ENCODE measurements at places on chromosomes 12 and 14.

- no peak for DNase-seq
Measured at GRCh38 chr14:67187826-67188225, 1.4 kb upstream of the GARIN2 start.

DNA sequence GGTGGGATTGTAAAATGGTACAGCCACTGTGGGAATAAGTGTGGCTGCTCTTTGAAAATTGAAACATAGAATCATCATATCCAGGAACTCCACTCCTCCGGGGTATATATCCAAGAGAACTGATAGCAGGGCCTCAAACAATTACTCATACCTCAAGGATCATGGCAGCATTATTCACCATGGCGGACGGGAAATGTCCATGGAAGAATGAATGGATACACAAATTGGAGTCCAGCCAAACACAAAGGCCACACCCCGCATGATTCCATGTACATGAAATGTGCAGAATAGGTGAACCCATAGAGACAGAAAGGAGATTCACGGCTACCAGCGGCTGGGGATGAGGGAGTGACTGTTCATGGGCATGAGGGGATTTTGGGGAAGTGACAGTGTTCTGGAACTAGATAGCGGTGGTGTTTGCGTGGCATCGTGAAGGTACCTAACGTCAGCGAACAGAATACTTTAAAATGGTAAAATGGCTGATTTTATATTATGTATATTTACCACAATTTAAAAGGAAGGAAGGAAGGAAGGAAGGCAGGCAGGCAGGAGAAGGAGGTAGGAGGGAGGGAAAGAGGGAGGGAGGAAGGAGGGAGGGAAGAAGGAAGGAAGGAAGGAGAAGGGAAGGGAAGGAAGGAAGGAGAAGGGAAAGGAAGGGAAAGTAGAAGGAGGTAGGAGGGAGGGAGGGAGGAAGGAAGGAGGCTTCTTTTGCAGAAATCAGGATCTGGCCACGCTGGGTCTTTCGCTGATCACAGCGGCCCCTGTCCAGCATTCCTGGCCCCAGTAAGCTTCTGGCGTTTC is 14.1 kb upstream of the NCOR2 start:
- no peak for DNase-seq

- DNase-seq, result no peak
Measured at GRCh38 chr12:3218228-3219171, 141.3 kb downstream of the TSPAN9 start.

GRCh38 chr14:96945721-96946120 is 148.5 kb downstream of the VRK1 start:
- no peak for DNase-seq

DNA sequence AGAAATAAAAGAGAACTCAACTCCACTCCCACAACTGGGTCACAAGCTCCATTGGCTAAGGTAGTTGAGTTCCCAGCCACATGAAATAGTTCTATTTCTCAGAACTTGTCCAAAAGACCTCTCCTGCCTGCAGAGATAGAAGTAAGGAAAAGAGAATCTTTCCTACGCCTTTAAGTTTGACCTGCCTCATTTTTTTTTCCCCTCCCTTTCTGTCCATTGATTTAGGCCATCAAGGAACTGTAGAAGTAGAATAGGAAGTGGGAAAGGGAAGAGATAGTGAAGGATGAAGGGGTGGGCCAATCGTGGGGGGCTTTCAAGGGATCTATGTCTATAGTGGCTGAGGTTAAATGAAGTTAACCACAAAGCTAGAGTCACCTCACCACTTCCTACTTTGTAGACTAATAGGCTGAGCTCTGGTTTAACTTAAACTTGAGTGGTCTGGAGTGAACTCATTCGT is 13.9 kb upstream of the NUDT4 start:
- DNase-seq, result peak; percentile 30

DNA sequence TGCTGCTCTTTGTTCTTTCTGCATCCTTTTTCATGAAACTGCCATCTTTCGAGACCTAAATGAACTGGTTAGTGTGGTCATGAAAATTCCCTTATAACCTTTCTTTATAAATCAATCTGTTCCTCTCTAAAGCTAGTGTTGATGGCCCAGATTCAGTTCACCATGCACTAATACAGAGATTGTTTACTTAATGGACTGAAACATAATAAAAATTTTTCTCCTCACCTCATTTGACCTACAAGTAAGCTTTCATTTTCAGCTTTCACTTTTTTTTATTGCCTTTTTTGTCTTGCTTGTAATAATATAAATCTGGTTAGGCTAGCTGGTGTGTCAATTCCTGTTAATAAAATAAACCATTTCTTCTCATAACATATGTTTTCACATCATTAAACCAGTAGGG is 183.8 kb downstream of the CCDC59 start:
- no peak for DNase-seq

DNA sequence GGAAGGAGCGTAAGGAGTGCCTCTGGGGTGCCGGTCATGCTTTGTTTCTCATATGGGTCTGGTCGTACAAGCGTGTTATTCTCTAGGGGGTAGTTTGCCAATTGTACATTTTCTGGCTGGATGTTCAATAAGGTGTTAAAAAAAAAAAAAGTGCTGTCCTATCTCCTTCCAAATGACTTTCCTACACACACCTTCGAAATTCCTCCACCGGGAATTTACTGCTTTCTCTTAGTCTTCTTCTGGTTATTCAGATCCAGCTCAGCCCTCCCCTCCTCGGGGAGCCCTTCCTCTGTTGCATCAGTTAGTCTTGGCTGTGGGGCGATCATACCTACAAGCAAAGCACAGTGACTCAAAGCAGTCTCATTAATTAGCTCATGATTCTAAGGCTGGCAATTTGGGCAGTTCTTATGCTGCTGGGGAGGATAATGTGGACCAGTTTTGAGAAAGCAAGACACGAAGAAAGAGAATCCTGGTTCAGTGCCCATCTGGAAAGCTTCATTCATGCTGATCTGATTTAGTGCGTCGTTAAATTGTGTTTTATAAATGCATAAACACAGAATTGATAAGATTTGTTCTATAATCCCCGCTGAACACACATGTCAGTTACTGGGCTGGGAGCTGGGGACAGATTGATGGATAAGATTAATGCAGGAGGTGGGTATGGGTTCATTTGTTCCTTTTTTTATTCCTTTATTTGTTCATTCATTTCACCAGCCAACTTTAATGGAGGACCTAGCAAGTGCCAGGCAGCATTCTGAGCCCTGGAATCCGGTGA is 9.2 kb upstream of the CLMN start:
- no peak for DNase-seq

DNA sequence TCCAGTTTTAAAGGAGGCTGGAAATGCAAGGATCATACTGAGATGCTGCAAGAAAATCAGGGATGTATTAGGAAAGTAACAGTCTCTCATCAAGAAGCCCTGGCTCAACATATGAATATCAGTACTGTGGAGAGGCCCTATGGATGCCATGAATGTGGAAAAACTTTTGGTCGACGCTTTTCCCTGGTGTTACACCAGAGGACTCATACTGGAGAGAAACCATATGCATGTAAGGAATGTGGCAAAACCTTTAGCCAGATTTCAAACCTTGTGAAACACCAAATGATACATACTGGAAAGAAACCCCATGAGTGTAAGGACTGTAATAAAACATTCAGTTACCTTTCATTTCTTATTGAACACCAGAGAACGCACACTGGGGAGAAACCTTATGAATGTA is 24.5 kb downstream of the ZNF891 start:
- peak; percentile 25 for DNase-seq

- no peak for DNase-seq
Measured at GRCh38 chr12:110930348-110931314, 10.3 kb upstream of the MYL2 start.

DNA sequence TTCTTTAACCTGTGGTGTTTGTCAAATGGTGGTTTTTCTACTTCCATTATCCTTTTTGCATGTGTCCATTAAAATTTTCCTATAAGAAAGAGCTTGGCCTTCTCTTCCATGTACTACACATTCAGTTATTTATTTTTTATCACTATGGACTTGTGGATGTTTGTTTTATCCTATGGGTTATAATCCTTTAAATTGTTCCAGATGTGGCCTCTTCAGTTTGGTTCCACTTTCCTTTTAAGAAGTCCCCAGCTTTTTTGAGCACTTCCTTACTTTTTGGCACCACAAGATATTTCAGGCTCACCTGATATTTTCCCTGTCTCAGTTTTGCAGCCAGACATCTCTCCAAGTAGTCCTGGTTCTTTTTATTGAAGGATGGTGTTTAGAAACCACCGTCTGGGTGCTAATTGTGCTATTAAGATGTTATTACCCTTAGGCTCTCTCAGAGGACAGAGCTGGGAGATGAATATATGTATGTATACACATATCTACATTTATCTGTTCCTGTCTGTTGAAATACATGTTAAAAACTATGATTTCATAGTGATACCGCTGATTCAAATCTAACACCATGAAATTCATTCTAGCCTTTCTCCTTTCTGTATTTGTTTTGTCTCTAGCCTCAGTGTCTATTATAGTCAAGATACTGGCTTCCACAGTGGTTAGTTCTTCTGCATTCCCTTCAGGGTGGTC is 408.5 kb upstream of the RGS6 start:
- no peak for DNase-seq

DNA sequence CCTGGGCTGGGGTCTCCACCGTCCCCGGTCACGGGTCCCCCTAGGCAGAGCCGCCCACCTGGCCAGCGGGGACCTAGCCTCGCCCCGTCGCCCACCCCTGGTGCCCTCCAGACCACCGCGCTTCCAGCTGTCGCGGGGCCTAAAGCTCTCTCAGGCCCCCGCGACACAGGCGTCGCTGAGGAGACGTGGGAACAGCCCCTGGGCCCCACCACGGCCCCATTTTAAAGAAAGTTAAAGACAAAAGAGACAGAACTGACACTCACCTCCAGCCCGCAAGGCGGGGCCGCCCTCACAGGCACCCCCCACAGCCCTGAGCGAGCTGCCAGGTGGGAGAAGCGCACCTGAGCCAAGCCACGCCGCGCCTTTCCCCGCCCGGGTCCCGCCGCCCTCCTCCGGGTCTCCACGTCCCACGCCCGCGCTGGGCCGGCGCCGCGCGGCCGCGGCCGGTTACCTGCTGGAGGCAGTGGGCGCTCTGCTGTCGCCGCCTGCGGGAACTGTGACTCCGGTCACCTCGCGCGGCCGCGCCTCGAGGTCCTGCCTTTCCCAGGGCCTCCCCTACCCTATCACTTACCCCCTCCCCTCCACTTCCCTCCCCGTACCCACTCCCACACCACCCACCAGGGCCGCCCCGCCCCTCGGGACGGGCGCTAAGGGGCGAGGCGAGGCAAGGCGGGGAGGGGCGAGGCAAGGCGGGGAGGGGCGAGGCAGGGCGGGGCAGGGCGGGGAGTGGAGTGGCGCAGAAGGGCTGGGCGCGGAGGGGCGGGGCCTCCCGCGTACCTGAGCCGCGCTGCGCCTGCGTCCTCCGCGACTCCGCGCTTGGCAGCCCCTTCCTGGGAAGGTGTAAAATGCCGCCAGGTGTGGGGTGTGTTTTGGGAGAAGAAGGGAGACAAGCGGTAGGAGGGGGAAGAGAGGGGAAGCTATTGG is 31.2 kb downstream of the TC2N start:
- peak; percentile 43 for DNase-seq

GRCh38 chr12:106429636-106430035 is 72.1 kb downstream of the POLR3B start:
- DNase-seq, result no peak

- peak; percentile 61 for DNase-seq
Measured at GRCh38 chr14:95683793-95684192, 2.4 kb upstream of the TCL1B start.

- DNase-seq, result no peak
Measured at GRCh38 chr14:33454707-33455106, 496.2 kb downstream of the EGLN3 start.

DNA sequence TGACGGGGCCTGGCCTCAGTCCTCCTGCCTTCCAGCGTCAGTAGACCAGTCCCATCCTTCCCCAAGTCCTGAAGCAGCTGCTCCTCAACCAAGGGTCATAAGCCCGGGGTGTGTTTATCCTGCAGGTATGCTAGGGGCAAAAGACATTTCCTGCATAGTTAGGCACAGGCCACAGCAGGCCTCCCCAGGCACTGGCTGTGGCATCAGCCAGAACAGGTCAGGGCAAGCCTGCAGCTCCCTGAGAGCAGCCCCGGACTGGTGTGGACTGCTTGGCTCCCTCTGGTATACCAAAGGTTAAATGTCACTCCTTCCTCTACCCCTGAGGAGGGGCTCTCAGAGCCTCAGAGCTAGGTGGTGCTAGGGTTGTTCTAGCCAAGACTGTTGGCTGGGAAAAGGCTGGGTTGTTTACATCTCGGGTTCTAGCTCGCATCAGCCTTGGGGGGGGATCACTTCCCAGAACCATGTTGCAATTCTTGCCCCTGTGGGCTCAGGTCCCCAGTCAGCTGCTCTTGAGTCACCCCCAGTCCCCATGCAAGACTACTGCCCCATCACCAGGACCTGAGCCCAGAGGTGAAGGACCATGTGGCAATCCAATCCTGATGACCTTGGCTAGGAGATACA is 2.9 kb downstream of the MMP14 start:
- DNase-seq, result no peak

DNA sequence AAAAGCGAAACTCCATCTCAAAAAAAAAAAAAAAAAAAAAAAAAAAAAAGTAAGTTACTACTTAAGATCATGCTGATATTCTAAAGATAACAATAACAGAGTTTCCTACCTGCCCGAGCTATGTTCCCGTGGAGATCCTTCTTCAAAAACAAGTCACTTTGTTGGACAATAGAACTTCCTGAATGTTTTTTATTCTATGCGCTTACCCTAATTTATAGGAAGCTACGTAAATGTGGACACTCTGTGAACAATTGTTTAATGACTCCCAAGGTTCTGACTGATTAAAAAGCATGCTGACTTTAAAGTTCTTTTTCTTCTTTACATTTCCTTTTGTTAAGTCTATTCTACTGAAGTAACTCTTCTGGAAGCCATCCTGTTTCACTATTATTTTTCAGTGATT is 52.5 kb downstream of the FGD4 start:
- no peak for DNase-seq

DNA sequence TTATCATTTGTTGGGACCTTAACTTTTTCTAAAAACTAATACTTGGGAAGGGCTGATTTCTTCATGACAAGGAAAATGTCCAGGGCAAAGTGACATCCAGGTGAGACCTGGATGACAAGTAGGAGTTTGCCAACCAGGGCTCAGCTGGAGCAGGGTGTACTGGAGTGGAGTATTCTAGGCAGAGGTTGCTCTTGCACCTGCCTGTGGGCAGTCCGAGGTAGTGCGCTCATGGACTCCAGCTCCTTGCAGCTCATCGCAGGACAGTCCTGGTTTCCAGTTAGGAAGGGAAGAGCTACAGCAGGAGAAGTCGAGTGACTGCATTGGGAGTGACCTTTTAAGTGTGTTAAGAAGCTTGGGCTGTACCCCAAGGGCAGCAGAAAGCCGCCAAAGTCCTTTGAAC is 175.9 kb downstream of the PELI2 start:
- no peak for DNase-seq

- no peak for DNase-seq
Measured at GRCh38 chr14:105023791-105024480, 3.1 kb upstream of the CDCA4 start.
